ENCODE measurements at places on chromosomes 1 and 21.

GRCh38 chr1:200409203-200409760 lies 554 bp downstream of the ZNF281 start:
- DNase-seq, result peak; percentile 54
- peaks cover 13% of the 10 kb centered on the region for H3K4me1 ChIP-seq
- H3K36me3 ChIP-seq, result no peaks in the 10 kb centered on the region
- H3K4me3 ChIP-seq, result peak overlapping the region; percentile 82
- H3K27ac ChIP-seq, result no peak overlapping the region

DNA sequence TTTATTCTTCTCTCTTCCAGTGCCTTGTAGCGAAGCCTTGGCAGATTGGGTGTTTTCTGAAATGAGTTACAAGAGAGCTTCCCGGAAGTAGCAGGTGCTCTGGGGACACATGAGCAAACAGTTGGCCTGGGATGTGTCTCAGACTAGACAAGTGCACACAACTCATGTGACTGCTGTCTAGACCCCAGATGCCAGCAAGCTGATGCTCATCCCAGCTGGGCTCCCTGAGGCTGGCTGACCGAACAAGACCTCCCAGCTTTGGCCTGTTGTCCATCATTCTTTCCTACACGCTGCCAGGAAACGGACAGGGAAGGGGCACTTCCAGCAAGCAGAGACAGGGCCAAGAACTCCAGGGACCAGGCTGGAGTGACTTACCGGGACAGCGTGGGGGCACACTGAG lies 18.7 kb upstream of the CSF1 start:
- no peak for DNase-seq
- H3K4me1 ChIP-seq, result no peaks in the 10 kb centered on the region
- H3K4me3 ChIP-seq, result no peak overlapping the region
- H3K27me3 ChIP-seq, result no peaks in the 10 kb centered on the region
- no peak overlapping the region for H3K27ac ChIP-seq

DNA sequence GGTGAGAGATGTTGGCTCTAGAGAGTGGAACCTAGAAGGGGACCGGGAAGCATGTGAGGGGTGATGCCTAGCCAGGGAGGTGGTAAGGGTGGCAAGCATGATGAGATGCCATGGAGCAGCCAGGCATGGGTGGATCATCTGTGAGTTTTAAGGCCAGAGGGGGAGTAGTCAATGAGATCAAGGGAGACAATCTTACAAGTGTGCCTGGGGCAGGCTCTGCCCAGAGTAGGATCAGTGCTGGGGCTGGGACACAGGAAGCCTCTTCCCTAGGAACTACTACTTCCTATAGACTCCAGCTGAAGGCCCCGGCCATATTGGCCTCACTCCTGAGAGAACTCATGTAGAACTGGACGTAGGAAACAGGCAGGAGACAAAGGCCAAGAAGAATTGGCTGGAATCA lies 192.4 kb upstream of the CSF3R start:
- no peak overlapping the region for H3K4me3 ChIP-seq
- H3K27ac ChIP-seq, result no peak overlapping the region
- H3K36me3 ChIP-seq, result no peaks in the 10 kb centered on the region
- H3K4me1 ChIP-seq, result no peaks in the 10 kb centered on the region
- DNase-seq, result no peak

GRCh38 chr1:162872981-162873380 lies 12.0 kb upstream of the CCDC190 start:
- no peak for DNase-seq
- no peaks in the 10 kb centered on the region for H3K36me3 ChIP-seq
- no peak overlapping the region for H3K4me3 ChIP-seq

- H3K4me3 ChIP-seq, result no peak overlapping the region
- H3K27ac ChIP-seq, result no peak overlapping the region
- H3K4me1 ChIP-seq, result no peaks in the 10 kb centered on the region
- H3K27me3 ChIP-seq, result no peaks in the 10 kb centered on the region
- DNase-seq, result no peak
- H3K36me3 ChIP-seq, result no peaks in the 10 kb centered on the region
Observed at GRCh38 chr1:229086091-229086490, 184.8 kb upstream of the RAB4A start.

DNA sequence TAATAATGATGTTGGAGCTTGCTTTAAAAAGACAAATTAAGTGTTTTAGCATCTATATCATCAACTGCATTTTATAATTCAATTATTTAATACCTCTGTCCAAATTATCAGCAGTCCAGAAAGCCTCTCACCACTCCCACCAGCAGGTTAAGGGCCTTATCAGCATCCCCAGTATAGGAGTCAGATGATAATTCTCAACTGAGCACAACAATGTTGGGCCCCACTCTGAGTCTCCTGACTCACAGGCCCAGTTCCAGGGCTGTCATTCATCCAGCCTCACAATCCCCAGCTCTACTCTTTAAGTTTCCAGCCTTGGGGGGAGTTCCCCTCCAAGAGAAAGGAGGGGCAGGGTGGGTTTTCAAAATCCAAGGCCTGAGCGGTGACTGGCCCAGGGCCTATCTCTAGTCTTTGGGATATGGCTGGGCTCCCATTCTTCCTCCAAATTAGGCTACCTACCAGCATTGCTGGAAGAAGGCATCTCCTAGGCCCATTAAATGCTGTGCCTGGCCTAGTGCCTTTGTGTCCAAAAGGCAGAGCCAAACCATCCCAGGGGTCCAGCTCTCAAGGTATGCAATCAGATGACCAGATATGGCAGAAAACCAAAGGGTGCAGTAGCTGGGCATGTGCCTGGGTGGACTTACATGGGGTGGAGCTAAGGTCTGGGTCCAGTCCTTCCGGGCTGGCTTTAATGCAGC lies 134.1 kb downstream of the GLUL start:
- DNase-seq, result no peak
- H3K27ac ChIP-seq, result no peak overlapping the region
- no peaks in the 10 kb centered on the region for H3K27me3 ChIP-seq
- no peak overlapping the region for H3K4me3 ChIP-seq
- peaks cover 4% of the 10 kb centered on the region for H3K4me1 ChIP-seq
- no peaks in the 10 kb centered on the region for H3K36me3 ChIP-seq

DNA sequence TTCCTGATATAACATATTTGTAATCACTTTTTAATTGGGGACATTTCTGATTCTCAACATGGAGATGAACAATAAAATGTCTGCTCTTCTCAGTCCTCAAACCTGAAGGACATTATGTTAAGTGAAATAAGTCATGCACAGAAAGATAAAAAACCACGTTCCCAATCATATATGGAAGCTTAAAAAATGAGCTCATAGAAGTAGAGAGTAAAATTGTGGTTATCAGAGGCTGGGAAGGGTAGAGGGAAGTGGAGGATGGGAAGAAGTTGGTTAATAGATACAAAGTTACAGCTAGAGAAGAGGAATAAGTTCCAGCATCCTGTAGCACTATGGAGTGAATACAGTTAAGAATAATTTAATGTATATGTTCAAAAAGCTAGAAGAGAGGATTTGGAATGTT lies 1.5 kb upstream of the CD48 start:
- H3K36me3 ChIP-seq, result no peaks in the 10 kb centered on the region
- no peaks in the 10 kb centered on the region for H3K27me3 ChIP-seq
- no peak overlapping the region for H3K27ac ChIP-seq
- no peak for DNase-seq
- no peak overlapping the region for H3K4me3 ChIP-seq

DNA sequence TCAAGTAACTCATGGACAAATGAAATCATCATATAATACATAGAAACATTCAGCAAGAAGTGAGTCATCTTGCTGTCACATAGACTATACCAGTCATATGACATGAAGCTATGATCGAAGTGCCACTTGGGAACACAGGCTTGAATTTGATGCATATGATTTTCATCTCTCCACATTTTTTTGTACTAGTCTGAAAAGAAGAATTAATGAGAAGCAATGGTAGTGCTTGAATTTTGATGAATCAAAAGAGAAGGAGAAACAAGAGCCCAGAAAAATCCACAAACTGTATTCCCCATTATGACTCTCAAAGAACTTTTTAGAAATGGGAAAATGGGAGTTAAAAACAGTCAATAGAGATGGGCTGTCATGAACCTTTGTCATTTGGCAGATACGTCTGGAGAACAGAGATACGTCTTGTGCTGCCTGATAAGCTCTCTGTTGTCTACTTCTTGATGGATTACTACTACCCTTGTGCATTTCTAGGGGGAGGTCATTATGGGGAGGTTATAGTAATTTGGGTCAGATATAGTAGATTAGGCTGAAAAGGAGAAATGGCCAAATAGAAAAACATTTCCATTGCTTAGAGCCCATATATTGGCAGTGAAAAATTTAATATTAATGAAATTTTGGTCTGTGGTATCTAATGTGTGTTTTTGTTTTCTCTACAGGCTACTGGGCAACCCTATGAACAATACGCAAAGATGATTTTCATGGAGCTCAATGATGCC lies 8.0 kb upstream of the LEPR start:
- H3K4me3 ChIP-seq, result no peak overlapping the region
- no peak overlapping the region for H3K27ac ChIP-seq
- DNase-seq, result no peak
- no peaks in the 10 kb centered on the region for H3K27me3 ChIP-seq

- H3K27me3 ChIP-seq, result no peaks in the 10 kb centered on the region
- H3K4me1 ChIP-seq, result no peaks in the 10 kb centered on the region
- DNase-seq, result no peak
- no peak overlapping the region for H3K27ac ChIP-seq
- no peaks in the 10 kb centered on the region for H3K36me3 ChIP-seq
- H3K4me3 ChIP-seq, result no peak overlapping the region
Observed at GRCh38 chr1:197595304-197595904, 179.9 kb downstream of the DENND1B start.

DNA sequence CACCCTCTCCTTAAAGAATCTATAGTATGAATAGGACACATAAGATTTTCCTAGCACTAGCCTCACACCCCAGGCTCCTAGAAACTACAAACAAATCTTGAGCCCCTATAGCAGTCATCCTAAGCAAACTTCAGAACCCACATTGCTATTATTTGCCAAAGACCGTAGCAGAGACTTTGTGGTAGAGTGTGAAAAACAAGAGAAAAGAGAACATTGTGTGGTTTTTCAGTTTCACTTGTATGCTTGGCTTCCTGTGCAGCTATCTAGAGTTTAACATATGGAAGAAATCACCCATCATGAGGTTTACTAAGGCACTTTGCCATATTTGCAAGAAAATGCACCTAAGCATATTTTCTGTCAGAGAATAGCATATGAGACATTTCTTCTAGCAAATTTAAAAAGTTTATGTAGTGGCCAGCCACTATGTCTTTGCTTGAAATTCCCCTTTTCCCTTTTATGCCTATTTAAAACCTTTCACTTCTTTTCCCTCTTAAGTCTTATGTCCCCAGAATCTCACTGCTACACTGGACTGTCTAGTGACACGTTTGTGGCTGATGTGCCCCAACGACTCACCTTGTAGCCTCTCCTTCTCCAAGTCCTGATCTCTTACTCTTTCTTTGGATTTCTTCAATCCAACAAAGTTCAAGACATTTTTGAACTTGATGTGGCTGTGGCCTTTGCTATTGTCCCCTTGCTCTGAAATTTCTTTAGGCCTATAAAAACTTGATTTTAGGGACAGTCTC lies 25.6 kb downstream of the CCDC190 start:
- H3K4me3 ChIP-seq, result no peak overlapping the region
- no peaks in the 10 kb centered on the region for H3K36me3 ChIP-seq
- no peak overlapping the region for H3K27ac ChIP-seq
- peaks cover 2% of the 10 kb centered on the region for H3K4me1 ChIP-seq

- peak; percentile 74 for DNase-seq
- no peaks in the 10 kb centered on the region for H3K27me3 ChIP-seq
- H3K4me1 ChIP-seq, result no peaks in the 10 kb centered on the region
Observed at GRCh38 chr1:68049941-68050878, at the start of gene DIRAS3. Gene DIRAS3 (minus strand): TSS chr1:68050627. CDS start chr1:68047297, 3,330 bp downstream.

DNA sequence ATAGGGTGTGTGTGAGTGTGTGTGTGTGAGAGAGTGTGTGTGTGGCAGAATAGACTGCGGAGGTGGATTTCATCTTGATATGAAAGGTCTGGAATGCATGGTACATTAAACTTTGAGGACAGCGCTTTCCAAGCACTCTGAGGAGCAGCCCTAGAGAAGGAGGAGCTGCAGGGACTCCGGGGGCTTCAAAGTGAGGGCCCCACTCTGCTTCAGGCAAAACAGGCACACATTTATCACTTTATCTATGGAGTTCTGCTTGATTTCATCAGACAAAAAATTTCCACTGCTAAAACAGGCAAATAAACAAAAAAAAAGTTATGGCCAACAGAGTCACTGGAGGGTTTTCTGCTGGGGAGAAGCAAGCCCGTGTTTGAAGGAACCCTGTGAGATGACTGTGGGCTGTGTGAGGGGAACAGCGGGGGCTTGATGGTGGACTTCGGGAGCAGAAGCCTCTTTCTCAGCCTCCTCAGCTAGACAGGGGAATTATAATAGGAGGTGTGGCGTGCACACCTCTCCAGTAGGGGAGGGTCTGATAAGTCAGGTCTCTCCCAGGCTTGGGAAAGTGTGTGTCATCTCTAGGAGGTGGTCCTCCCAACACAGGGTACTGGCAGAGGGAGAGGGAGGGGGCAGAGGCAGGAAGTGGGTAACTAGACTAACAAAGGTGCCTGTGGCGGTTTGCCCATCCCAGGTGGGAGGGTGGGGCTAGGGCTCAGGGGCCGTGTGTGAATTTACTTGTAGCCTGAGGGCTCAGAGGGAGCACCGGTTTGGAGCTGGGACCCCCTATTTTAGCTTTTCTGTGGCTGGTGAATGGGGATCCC lies 18.3 kb upstream of the HDAC1 start:
- no peaks in the 10 kb centered on the region for H3K27me3 ChIP-seq
- H3K27ac ChIP-seq, result no peak overlapping the region
- DNase-seq, result no peak

- no peaks in the 10 kb centered on the region for H3K27me3 ChIP-seq
- no peaks in the 10 kb centered on the region for H3K4me1 ChIP-seq
Observed at GRCh38 chr1:183945428-183946319, 91.9 kb downstream of the COLGALT2 start.

- no peak overlapping the region for H3K27ac ChIP-seq
- no peaks in the 10 kb centered on the region for H3K4me1 ChIP-seq
- no peaks in the 10 kb centered on the region for H3K36me3 ChIP-seq
- H3K27me3 ChIP-seq, result no peaks in the 10 kb centered on the region
Observed at GRCh38 chr21:38322311-38322950, 65.6 kb downstream of the KCNJ15 start.

- no peak overlapping the region for H3K4me3 ChIP-seq
- H3K27ac ChIP-seq, result no peak overlapping the region
- no peaks in the 10 kb centered on the region for H3K4me1 ChIP-seq
- H3K27me3 ChIP-seq, result no peaks in the 10 kb centered on the region
Observed at GRCh38 chr1:107677697-107678096, 287.3 kb downstream of the VAV3 start.

DNA sequence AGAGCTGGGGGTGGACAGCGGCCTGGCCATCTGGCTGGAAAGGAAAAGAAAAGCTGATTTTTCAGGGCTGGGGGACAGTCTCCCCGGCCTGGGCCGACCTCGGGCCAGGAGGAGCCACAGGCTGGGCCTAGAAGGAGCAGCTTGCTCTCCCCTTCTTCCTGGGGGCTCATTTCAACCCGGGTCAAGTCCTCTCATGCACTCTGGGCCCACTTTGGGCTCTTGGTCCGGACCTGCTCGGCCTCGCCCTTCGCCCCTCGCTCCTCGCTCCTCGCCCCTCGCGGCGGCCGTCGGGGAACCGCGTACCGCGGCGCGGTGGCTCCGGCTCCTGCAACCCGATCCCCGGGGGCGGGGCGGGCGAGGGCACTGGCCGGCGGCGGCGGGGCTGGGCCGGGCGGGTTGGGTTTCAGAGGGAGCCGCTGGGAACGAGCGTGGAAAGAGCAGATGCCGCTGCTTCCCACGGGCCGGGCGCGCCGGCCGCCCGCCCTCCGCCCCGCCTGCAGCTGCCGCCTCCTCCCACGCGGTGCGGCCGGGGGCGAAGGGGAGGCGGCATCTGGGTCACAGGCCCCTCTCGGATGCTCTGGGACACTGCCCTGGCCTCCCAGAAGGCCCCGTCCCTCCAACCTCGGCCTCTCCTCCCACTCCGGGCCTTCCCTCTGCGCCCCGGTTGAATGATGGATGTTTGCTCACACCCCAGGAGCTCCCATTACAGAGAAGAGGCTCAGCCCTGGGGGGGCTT lies 6.6 kb downstream of the HEYL start:
- no peaks in the 10 kb centered on the region for H3K27me3 ChIP-seq
- DNase-seq, result peak; percentile 75
- H3K4me3 ChIP-seq, result peak overlapping the region; percentile 22
- no peak overlapping the region for H3K27ac ChIP-seq
- H3K36me3 ChIP-seq, result no peaks in the 10 kb centered on the region
